Hepatocyte (in vitro differentiated cells): ENCODE measurements at places on chromosomes 6 and 20. TPM values are rescaled to one million over a fixed set of nuclear protein-coding genes. Genes with fewer than 3 reads are reported as not detected.
A peak's percentile ranks its signal among the peaks of the same experiment; 100 is the strongest.

Gene ESR1
- 0.07 and 0.08 TPM in 2 replicates for total RNA-seq

DNA sequence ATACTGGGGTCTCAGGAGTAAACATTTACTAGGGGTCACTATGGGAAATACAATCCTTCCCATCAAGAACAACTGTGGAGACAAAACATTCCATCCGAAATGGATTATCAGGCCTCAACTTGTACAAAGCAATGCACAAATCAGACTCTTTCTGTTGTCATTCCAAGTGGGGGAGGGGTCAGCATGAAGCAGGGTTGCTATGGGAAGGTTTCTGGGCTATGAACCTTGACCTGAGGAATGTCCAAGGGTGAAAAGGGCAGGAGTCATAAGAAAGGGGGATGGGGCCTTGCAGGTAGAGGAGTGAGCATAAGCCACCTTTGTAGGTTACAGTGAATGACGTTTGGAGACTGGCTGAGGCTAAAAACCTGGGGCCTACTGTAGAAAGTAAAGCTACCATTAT lies 3.1 kb downstream of the METTL24 start:
- peaks cover 2% of the 10 kb centered on the region for H3K27me3 ChIP-seq
- DNase-seq: no peak
- H3K4me3 ChIP-seq: no peak overlapping the region

Gene AKAP12
- total RNA-seq: 32.1 and 34.8 TPM in 2 replicates

DNA sequence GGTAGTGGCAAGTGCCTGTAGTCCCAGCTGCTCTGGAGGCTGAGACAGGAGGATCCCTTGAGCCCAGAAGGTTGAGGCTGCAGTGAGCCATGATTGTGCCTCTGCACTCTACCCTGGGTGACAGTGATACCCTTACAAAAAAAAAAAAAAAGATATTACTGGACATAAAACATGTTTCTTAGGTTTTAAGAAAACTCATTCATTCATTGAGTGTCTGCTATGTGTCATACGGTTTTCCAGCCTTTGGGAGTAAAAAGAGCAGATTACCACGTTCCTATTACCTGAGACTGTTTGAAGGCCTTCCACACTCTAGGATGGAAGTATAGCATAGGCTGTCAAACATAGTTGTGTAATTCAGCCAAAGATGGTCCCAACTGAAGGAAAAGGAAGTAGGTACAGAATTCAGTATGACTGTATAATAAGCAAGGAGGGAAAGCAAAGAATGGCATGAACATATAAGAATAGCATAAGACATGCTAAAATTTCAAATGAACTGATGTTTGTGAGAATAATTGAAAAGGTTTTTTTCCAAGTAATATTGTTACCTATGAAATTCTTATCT lies 22.0 kb downstream of the STXBP5 start:
- no peaks in the 10 kb centered on the region for H3K27me3 ChIP-seq
- no peaks in the 10 kb centered on the region for H3K36me3 ChIP-seq
- no peak for DNase-seq
- no peak overlapping the region for H3K4me3 ChIP-seq
- H3K4me1 ChIP-seq: peaks cover 7% of the 10 kb centered on the region

DNA sequence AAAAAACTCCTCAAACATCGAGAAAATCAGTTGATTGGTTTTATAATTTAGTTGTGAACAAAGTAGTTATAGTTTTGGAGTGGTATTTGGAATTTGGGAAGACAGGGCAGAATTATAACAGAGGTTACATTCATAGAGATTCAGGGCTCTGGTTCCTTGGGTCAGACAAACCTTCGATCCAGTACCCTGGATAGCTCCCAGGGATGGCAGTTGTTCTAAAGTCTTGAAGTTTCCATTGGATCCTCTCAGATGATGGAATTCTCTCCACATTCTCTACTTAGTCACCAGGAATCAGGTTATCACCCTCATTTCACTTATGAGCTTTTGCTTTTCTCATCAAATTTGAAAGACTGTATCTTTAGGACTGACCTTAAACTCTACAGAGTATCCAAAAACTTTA lies 285.1 kb downstream of the CENPW start:
- H3K4me1 ChIP-seq: no peaks in the 10 kb centered on the region
- peak; percentile 57 for DNase-seq
- no peaks in the 10 kb centered on the region for H3K27me3 ChIP-seq

Gene CSNK2A1
- total RNA-seq: 157 and 173 TPM in 2 replicates

Gene CNKSR3
- total RNA-seq: 21.8 and 23.9 TPM in 2 replicates

Gene UQCC2
- 33.0 and 44.7 TPM in 2 replicates for total RNA-seq

GRCh38 chr6:150269857-150270223 lies 99.0 kb upstream of the IYD start:
- H3K4me3 ChIP-seq: no peak overlapping the region
- no peaks in the 10 kb centered on the region for H3K36me3 ChIP-seq
- DNase-seq: peak; percentile 72
- H3K27me3 ChIP-seq: no peaks in the 10 kb centered on the region

GRCh38 chr20:20614391-20614790 lies 98.1 kb downstream of the RALGAPA2 start:
- H3K27ac ChIP-seq: no peak overlapping the region
- no peaks in the 10 kb centered on the region for H3K27me3 ChIP-seq
- peaks cover 4% of the 10 kb centered on the region for H3K4me1 ChIP-seq
- no peak for DNase-seq

DNA sequence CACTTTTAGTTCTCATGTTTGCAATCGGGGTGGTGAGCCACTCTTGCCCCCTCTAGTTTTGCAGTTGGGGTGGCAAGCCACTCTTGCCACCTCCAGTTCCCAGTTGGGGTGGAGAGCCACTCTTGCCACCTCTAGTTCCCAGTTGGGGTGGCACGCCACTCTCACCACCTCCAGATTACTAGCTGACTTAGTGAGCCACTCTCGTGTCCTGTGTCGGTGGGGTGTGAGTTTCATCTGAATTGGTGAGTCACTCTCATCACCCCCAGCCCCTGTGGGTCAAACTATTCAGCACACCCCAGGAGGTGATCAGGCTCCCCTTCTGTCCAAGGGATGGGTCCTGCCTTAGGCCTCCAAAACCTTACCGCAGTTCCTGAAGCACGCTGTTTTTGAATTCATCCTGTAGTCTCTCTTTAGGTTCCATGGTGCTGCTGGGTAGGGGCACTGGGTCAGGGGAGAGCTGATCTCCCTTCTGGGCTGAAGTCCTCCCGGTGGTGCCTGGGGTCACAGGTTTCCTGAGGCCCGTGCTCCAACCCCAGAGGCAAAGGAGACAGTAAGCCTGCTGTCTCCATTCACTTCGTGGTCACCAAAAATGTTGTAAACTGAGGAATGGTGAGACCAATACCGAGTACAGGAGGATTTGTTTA lies 224.2 kb upstream of the SYNCRIP start:
- no peaks in the 10 kb centered on the region for H3K36me3 ChIP-seq
- no peak overlapping the region for H3K4me3 ChIP-seq
- no peak overlapping the region for H3K27ac ChIP-seq
- H3K4me1 ChIP-seq: peaks cover 13% of the 10 kb centered on the region

DNA sequence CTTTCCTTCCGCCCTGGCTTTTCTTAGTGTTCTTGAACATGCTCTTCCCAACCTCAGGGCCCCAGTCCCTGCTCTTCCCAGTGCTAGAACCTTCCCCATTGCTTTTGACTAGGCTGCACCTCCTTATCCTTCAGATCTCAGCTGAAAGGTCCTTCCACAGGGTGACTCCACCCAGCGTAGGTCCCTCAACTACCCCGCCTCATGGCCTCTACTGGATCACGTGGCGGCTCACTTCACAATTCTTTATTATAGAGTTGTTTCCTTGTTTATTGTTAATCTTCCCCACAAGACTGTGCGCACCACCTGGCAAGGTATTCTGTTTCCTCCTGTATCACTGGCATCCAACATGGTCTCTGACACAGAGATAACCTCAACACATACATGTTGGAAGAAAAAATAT lies 31.2 kb downstream of the TTLL9 start:
- H3K4me1 ChIP-seq: no peaks in the 10 kb centered on the region
- no peak overlapping the region for H3K4me3 ChIP-seq
- no peak overlapping the region for H3K27ac ChIP-seq
- H3K36me3 ChIP-seq: no peaks in the 10 kb centered on the region
- no peaks in the 10 kb centered on the region for H3K27me3 ChIP-seq

GRCh38 chr6:91167846-91168245 lies 581.0 kb upstream of the MAP3K7 start:
- H3K36me3 ChIP-seq: no peaks in the 10 kb centered on the region
- DNase-seq: peak; percentile 6
- no peaks in the 10 kb centered on the region for H3K27me3 ChIP-seq
- no peak overlapping the region for H3K4me3 ChIP-seq
- peak overlapping the region; percentile 14 for H3K27ac ChIP-seq

Gene PHACTR3
- 5.2 and 6.7 TPM in 2 replicates for total RNA-seq

- H3K27ac ChIP-seq: no peak overlapping the region
- no peaks in the 10 kb centered on the region for H3K4me1 ChIP-seq
Measured at GRCh38 chr6:4671587-4672115, 104.6 kb upstream of the CDYL start.

DNA sequence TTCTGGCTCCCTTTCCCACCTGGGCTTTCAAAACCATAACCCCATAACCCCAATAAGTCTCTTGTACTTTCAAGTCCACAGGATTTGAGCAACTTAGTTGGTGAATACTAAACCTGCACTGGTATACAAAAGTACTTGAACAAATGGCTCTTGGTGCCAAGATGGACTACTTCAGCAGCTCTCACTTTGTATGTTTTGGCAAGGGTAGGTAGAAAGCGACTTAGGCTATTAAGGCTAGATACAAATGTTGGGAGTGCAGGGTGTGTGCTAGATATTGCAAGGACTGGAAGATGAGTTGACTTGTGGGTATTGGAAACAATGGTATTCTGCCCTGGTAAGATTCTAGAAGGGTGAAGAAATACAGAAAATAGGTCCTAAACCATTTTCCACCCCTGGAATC lies 182.6 kb upstream of the MOCS1 start:
- H3K4me1 ChIP-seq: no peaks in the 10 kb centered on the region
- no peaks in the 10 kb centered on the region for H3K36me3 ChIP-seq
- no peak overlapping the region for H3K27ac ChIP-seq
- no peak for DNase-seq

DNA sequence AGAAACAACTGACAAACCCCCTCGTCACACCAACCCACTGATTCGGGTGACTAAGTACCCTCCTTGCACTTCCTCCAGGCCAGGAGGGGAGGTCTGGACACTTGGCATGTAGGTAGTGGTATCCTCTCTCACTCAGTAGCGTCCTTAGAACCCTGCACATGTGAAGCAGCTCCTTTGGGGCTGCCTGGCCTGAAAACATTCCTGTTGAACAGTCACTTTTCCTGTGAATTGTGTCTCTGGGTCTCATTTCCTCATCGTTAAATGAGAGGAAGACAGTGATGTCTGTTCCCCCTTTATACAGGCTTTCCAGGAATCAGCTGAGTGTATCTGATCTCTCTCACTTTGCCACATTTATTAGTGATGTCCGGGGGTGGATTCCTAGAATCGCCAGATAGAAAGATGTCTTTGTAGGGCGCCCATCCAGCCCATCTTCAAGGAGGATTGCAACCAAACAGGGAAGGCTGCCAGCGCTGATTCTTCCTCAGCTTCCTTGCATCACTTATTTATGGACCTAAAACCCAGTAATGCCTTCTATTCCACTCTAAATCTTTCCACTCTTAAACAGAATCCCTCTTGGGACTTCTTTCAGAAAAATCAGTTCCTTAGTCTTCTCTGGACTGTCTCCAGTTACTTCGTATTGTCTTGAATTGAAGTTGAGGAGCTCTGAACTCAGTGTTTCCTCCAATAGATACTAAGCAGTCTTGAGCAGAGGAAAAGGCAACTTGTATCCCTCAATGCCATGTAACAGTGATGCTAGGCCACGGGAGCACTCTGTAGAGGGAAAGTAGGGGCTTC lies 9.4 kb upstream of the POPDC3 start:
- no peaks in the 10 kb centered on the region for H3K36me3 ChIP-seq
- no peak overlapping the region for H3K27ac ChIP-seq
- H3K4me1 ChIP-seq: no peaks in the 10 kb centered on the region
